ENCODE measurements at places on chromosomes 16 and 17. TPM values are rescaled to one million over a fixed set of nuclear protein-coding genes. Genes with fewer than 3 reads are reported as not detected.
A peak's percentile ranks its signal among the peaks of the same experiment; 100 is the strongest.

- H3K4me1 ChIP-seq, result peaks cover 26% of the 10 kb centered on the region
- DNase-seq, result peak; percentile 79
- peak overlapping the region; percentile 59 for H3K4me3 ChIP-seq
- peak overlapping the region; percentile 89 for H3K27ac ChIP-seq
Observed at GRCh38 chr17:2049333-2050299, 5.3 kb upstream of the HIC1 start.

GRCh38 chr16:68065716-68066305 is 19.4 kb upstream of the NFATC3 start:
- no peaks in the 10 kb centered on the region for H3K27me3 ChIP-seq
- peak overlapping the region; percentile 81 for H3K27ac ChIP-seq
- H3K36me3 ChIP-seq, result no peaks in the 10 kb centered on the region
- no peak for DNase-seq

GRCh38 chr17:8476741-8477140 is 41.1 kb downstream of the NDEL1 start:
- no peak for DNase-seq
- H3K4me1 ChIP-seq, result peaks cover 9% of the 10 kb centered on the region
- peak overlapping the region; percentile 88 for H3K27ac ChIP-seq
- H3K4me3 ChIP-seq, result no peak overlapping the region

DNA sequence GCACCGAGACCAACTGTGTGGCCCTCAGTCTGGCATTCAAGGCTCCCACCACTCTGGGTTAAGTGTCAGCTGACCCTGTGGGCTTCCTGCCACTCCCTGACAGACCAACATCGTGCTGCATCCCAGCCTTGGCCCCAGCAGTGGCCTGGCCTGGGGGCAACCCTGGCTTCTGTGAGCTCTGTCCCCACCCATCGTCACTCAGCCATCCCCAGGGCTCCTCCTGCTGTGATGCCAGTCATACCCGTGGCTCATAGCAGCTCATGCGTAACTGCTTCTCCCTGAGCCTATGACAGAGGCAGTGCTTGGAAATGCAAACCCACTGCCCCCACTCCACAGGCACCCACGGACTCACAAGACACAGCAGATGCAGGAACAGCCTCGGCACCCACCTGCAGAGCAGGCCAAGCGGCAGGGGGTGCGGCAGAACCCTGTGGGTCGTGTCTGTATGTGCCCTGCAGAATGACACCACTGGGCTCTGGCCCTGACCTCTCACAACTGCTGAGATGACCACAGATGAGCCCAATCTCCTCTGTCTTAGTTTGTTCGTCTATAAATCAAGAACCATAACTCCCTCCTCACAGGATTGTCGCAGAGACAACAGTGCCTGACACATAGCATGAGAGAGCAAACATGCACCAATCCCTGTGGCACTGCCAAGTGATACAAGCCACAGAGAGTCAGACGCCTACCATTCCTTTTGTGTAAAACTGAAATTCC is 26.6 kb downstream of the PIEZO1 start:
- H3K27ac ChIP-seq, result no peak overlapping the region
- H3K36me3 ChIP-seq, result no peaks in the 10 kb centered on the region
- H3K4me1 ChIP-seq, result no peaks in the 10 kb centered on the region

DNA sequence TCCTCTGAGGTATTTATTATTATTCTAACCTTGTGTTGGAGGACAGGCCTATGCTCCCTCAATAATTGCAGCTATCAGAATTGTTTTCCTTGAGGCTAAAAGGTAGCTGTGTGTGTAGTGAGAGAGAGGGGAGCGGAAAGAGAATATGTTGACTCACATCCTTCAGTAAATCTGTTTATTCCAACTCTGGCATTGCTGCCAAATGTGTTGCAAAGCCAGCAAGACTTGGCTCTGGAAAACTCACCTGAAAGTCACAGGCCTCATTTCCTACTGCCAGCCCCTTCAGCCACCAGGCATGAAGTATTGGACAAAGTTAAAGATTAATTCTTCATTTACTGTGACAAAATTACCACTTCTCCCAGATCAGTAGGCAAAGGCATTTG is 9.6 kb downstream of the CA10 start:
- no peaks in the 10 kb centered on the region for H3K27me3 ChIP-seq
- no peaks in the 10 kb centered on the region for H3K4me1 ChIP-seq
- no peak overlapping the region for H3K4me3 ChIP-seq
- no peak for DNase-seq

DNA sequence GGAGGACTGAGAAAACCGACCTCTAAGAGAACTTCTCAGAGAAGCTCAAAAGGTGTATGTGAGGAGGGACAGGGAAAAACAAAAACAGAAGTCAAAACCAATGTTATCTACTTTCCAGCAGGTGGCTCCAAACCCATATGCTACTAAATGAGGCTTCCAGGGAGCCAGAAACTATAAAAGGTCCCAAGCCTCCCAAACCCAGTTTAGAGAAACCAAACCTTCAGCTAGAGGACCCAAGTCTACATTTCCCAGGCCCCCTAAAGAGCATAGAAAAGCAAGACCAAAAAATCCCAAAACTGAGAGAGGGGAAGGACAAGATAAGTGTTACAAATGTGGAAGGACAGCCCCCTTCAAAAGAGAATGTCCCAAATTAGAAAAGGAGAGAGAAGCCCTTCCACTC is 3.7 kb downstream of the HPR start:
- H3K27me3 ChIP-seq, result no peaks in the 10 kb centered on the region
- H3K27ac ChIP-seq, result no peak overlapping the region
- H3K36me3 ChIP-seq, result no peaks in the 10 kb centered on the region
- H3K4me3 ChIP-seq, result no peak overlapping the region
- no peak for DNase-seq

GRCh38 chr17:60548990-60549389 is 22.9 kb upstream of the APPBP2 start:
- no peak overlapping the region for H3K4me3 ChIP-seq
- H3K36me3 ChIP-seq, result no peaks in the 10 kb centered on the region
- H3K4me1 ChIP-seq, result no peaks in the 10 kb centered on the region
- no peak overlapping the region for H3K27ac ChIP-seq
- no peak for DNase-seq

DNA sequence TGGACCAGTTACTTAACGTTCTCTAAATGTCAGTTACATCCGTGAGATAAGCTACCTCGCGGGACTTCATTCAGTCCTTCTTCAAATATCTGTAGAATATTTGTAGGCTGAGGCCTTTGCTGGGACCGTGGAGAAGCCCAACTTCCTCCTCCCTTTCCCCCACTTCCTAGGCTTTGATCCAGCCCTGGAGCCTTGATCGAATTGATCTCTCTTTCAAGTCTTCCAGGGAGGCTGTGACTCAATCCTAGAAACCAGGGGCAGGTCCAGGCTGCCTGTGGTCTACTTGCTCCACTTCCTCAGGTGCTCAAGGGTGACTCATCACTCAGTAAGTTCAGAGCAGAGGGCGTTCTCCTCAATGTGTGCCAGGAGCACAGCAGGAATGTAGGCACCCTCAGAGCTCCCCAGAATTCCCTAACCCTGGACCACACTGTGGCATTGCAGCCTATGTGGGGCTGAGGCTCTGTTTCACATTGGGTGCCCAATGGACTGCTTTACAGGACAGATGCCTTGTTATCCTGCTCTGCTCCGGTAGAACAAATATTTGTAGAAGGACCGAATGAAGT is 11.2 kb upstream of the CEP20 start:
- H3K27me3 ChIP-seq, result no peaks in the 10 kb centered on the region
- H3K36me3 ChIP-seq, result no peaks in the 10 kb centered on the region
- no peaks in the 10 kb centered on the region for H3K4me1 ChIP-seq
- no peak overlapping the region for H3K27ac ChIP-seq

DNA sequence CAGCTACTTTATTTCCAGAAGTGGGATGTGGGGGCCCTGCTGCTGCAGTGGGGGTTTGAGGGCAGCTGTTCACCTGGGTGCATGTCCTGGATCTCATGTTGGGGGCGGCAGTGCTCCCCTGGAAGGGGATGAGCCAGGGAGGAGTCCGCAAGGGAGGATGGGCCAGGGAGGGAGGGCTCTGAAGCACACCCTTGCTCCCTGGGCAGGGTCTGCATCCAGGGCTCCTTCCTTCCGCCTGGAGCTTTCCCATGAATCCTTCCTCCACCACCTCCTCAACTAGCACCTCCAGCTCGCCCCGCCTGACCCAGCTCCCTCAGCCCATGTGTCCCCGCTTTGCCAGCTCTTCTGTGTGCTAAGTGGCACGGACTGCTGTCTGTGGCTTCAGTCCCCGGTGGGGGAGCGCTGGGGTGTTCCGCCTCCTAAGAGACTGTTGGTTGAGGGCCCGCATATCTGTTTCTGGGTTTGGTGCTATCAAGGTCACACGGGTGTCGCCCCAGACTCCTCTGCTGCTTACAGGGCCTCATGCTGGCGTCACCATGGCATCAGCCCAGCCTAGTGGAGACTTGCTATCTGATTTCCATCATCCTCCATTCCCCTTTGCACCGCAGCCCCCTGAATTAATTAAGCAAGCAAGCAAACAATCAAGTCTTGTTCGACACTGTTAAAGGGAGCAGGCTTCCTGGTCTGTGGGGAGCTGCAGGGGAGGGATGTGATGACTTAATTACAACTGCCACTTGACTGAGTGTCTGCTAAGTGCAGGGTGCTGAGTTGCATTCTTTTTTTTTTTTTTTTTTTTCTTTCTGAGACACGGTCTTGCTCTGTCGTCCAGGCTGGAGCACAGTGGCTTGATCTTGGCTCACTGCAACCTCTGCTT is 71.8 kb downstream of the PRKCA start:
- H3K4me3 ChIP-seq, result no peak overlapping the region
- DNase-seq, result no peak
- peaks cover 5% of the 10 kb centered on the region for H3K4me1 ChIP-seq
- H3K27ac ChIP-seq, result no peak overlapping the region

DNA sequence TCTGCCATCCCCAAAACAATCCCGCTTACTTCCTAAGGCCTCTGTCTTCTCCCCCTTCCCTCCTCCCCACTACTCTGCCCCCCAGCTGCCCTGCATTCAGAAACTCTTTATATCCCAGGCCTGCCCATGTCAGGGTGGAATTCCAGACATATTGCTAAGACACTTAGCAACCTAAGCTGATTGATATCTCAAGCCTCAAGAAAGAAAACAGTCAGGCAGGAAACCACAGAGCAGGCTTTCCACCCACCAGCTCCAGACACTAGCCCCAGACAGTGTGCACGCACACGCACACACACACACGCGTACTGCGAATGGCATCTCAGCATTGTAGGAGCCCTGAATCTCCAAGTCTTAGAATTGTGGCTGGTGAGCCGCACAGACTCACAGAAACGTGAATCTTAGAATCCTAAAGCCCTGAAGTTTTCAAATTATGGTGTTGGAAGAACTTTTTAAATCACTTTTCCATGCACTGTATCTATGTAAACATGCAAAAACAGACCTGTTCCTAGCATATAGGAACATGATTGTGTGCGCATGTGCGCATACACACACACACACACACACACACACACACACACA is 8.8 kb upstream of the LPCAT2 start:
- no peak for DNase-seq
- peaks cover 18% of the 10 kb centered on the region for H3K36me3 ChIP-seq

- H3K4me3 ChIP-seq, result no peak overlapping the region
- no peaks in the 10 kb centered on the region for H3K36me3 ChIP-seq
- no peak overlapping the region for H3K27ac ChIP-seq
- no peaks in the 10 kb centered on the region for H3K27me3 ChIP-seq
- no peaks in the 10 kb centered on the region for H3K4me1 ChIP-seq
- DNase-seq, result no peak
Observed at GRCh38 chr17:6061290-6061689, 8.9 kb upstream of the WSCD1 start.

- peak overlapping the region; percentile 93 for H3K27ac ChIP-seq
- no peaks in the 10 kb centered on the region for H3K36me3 ChIP-seq
- H3K4me1 ChIP-seq, result peaks cover 55% of the 10 kb centered on the region
- H3K27me3 ChIP-seq, result no peaks in the 10 kb centered on the region
- peak; percentile 37 for DNase-seq
- H3K4me3 ChIP-seq, result peak overlapping the region; percentile 36
Observed at GRCh38 chr16:85286951-85287814, 174.9 kb upstream of the CIBAR2 start.

DNA sequence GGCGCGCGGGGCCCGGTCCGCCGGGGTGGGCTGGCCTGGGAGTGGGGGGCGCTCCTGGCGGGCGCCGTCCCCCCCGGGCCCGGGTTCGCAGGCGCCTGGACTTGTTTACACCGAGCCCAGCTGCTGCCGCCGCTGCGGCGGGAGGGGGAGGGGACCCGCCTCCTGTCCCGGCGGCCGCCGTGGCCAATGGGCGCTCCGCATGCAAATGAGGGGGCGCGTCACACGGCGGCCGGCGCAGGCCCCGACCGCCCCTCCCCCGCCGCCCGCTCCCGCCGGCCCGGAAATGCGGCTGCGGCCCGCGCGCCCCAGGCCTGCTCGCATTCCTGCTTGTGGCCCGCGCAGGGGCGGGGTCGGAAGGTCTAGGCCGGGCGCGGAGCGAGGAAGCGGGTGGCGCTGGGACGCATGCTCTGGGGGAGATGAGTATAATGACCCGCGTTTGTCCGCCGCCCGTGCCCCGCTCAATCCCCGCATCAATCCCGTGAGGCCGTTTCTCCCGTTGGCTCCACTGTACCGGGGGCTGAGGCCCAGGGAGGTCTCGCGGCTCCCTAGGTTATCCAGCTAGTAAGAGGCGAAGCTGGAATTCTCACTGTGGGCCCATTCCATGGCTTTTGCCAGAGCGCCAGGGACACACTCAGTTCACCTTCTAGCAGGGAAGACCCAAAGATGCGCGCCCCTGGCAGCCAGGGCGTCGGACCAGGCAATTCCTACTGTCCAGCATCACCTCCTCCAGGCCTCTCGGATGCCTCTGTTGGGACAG is at the start of gene YPEL3:
Gene YPEL3 (minus strand): TSS at position 109 of the 757 bp plus-strand sequence. CDS start 731 bp downstream, outside the sequence.
- H3K27ac ChIP-seq, result peak within 1 kb of the TSS; percentile 90
- H3K27me3 ChIP-seq, result no peaks in the 10 kb centered on the region
- peak; percentile 79 for DNase-seq
- peaks cover 31% of the 10 kb centered on the region for H3K4me1 ChIP-seq
- H3K4me3 ChIP-seq, result peak within 1 kb of the TSS; percentile 93

DNA sequence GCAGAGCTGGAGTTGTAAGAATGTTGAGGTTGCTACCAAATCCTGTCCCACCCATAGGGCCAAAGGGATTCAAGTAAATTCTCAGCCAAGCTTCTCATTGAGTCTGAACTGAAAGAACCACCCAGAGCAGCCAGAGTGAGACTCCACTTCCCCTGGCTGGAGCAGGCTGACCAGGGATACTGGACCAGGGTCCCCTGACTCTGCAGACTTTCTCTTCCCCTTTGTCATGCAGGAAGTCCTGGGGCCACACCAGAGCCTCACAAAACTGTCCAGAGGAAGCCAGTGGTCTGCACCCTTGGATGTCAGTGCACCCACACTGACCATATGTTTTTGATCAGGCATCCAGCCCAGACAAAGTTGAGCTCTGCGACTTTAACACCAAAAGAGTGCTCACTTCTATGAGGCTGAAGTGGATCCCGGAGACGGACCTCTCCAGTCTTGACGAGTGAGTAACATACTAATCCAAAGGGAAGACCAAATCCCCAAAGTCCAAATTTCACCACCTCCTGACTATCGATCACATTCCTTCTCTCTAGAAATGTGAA is 4.1 kb downstream of the NXN start:
- no peaks in the 10 kb centered on the region for H3K36me3 ChIP-seq
- DNase-seq, result no peak
- H3K4me1 ChIP-seq, result no peaks in the 10 kb centered on the region
- no peak overlapping the region for H3K27ac ChIP-seq
- no peak overlapping the region for H3K4me3 ChIP-seq

Gene FAM83G
- 1.3 TPM for total RNA-seq

Gene YWHAE
- total RNA-seq, result 718 TPM

Gene CSHL1
- not detected for total RNA-seq

Gene KRT12
- total RNA-seq, result not detected

Gene CD300C
- 1.7 TPM for total RNA-seq

Gene SBK1
- total RNA-seq, result 0.30 TPM

Gene CARD14
- 1.4 TPM for total RNA-seq
